ENCODE measurements at places on chromosomes 4 and X.

DNA sequence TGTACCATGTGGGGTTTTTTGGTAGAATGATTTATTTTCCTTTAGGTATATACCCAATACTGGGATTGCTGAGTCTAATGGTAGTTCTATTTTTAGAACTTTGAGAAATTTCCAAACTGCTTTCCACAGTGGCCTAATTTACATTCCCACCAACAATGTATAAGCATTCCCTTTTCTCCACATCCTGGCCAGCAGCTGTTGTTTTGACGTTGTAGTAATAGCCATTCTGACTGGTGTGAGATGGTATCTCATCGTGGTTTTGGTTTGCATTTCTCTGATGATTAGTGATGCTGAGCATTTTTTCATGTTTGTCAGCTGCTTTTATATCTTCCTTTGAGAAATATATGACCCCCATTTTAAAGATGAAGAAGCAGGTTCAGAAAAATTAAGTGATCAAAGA is 153.7 kb downstream of the CBR4 start:
- DNase-seq = no peak

DNA sequence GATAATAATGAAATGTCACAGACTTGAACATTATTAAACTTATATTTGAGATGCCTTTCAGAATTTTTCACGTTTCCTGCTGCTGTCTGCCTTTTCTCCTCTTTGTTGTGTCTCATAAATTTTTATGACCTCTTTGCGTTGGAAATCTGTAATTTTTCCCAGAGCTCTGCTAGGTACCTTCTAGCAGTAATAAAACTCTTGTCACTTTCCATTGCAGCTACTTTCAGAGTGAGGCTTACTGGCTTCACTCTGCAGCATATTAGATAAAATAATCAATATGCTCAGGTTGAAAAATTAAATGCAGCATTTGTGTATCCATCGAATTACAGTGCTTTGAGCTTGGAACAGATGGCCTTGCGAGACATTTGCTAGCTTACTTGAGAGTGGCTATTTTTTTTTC is 689.0 kb downstream of the GRID2 start:
- no peak for DNase-seq

GRCh38 chr4:123418351-123418931 is 21.8 kb downstream of the SPRY1 start:
- DNase-seq = no peak

DNA sequence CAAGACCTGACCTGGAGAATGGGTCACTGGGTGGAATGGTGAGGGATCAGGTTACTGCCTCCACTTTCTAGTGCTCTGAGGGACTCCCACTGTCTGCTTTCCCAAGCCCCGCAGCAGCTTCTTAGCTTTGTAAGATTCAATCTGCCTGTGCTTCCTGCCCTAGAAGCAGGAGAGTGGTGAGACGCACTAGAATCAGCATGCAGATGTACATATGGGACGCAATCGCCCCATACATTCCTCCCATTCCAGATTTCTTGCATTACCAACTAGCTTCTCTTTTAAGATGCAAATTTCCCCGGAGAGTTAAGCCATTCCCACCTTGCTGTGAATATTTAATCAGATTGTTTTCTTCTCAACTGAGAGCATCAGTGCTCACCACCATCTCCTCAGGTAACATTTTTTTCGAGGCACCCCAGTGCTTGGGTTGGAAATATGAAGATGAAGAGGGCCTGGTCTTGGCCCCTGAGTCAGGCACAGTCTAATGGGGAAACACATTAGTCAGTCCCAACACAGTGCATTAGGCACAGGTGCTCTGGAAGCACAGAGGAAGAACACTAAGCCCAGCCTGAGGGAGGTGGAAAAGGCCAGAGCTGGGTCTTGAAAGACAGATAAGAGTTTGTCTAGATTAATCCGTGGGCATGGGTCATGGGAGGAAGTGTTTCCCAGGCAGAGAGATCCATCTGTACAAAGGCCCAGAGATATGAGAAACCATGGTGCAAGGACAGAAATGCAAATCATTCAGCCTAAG is 66.7 kb upstream of the PRPS1 start:
- DNase-seq = no peak

- no peak for DNase-seq
These were observed 905 bp downstream of the NSUN7 start for GRCh38 chr4:40750461-40751258.

DNA sequence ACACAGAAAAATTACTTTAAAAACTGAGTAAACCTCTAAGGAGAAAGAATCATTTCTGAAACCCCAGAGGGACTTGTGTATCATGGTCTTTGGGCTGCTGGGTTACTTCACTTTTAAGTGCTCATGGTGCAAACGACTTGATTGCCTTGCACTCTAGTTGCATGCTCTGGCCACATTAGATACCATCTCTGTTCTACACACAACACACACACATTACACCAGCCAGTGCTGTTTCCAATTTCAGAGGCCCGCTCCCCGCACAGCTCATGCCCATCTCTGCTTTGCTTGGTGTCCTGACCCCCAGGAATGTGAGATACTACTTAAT is 2.1 kb downstream of the PPP3CA start:
- no peak for DNase-seq

GRCh38 chrX:119729408-119730201 is 28.8 kb upstream of the SOWAHD start:
- peak; percentile 1 for DNase-seq

All from putamen (tissue), 1 donor.